ENCODE measurements at places on chromosomes 6 and 20.
A peak's percentile ranks its signal among the peaks of the same experiment; 100 is the strongest.

- no peak for DNase-seq
These were observed 2.6 kb upstream of the COL19A1 start for GRCh38 chr6:69863766-69864165.

DNA sequence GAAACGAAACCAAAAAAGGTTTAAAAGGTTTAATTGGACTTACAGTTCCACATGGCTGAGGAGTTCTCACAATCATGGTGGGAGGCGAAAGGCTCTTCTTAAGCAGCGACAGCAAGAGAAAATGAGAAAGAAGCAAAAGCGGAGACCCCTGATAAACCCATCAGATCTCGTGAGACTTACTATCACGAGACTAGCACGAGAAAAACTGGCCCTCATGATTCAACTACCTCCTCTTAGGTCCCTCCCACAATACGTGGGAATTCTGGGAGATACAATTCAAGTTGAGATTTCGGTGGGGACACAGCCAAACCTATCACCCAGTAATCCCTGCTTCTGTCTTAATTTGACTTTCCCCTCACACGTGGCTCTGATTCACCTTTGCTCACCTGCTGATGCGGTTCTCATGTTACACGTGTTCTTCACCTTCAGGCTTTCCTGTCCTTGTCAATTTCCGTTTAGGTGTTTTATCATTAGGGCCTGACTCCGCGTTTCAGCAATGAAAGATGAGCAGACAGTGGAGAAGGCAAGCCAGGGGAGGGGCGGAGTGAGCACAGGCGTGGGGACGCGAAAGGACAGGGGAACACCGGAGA, 57.1 kb downstream of the AGPAT4 start:
- no peak for DNase-seq

DNA sequence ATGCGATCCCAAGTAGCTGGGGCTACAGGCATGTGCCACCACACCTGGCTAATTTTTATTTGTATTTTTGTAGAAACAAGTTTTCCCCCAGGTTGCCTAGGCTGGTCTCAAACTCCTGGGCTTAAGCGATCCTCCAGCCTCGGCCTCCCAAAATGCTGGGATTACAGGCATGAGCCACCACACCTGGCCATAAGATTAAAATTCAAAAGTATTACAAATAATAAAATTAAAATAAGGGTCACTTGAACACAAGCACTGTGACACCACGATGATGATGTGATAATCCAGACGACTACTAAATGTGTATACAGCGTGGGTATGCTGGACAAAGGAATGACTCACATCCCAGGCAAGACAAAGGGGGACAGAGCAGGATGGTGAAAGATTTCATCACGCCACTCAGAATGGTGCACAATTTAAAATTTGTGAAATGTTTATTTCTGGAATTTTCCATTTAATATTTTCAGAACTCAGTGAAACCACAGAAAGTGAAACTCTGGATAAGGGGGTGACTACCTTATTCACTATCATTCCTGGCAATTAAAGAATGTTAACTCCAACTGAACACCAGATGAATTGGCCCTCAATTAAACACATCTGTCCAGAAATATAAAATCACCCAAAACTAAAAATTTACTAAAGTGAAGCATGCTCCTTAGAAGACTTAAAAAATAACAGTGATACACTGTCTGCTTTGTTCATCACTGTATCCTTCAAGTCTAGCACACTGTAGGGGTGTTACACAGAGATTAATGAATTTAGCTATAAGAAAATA, 13.1 kb downstream of the B4GALT5 start:
- DNase-seq = no peak

DNA sequence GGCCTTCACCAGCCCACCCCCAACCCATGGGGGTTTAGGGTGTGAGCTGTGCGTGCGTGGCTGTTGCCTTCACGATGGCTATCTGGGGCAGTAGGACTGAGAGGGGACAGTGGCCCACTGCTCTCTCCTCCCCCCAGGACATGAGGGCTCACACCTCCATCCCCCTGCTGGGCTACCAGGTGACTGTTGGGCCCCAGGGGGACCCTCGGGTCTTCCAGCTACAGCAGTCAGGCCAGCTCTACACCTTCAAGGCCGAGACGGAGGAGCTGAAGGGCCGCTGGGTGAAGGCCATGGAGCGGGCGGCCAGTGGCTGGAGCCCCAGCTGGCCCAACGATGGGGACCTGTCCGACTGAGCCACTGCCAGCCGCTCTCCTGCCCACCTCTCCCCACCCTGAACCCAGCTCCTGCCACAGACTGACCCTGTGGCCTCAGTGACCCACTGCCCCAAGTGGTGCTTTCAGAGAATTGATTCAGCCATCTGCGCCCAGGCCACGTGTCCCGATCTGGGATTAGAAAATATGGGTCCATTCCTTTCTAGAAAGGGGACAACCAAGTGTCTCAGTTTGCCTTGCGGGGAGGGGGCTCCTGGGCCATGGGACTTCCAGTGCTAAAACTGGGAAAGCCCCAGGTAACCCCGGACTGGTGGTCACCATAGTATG, 22.5 kb downstream of the FGD2 start:
- no peak for DNase-seq

DNA sequence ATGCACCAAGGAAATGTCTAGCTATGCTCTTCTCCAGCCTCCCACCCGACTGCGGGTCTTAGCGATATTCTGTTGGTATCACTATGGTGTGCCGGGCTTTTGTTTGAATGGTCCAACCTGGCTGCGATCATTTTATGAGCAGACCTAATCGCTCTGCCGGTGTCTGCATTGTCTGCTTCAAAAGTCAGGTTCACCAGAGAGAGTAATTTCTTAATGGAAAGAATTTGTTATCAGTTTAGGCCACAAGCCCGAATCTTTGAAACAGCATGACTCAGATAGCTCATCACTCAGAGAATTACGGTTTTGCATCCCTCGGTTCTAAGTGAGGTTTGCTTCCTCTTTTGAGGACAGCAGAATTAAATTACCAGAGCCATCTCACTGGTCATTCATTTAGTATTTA, 521.0 kb upstream of the ARID1B start:
- DNase-seq = no peak

DNA sequence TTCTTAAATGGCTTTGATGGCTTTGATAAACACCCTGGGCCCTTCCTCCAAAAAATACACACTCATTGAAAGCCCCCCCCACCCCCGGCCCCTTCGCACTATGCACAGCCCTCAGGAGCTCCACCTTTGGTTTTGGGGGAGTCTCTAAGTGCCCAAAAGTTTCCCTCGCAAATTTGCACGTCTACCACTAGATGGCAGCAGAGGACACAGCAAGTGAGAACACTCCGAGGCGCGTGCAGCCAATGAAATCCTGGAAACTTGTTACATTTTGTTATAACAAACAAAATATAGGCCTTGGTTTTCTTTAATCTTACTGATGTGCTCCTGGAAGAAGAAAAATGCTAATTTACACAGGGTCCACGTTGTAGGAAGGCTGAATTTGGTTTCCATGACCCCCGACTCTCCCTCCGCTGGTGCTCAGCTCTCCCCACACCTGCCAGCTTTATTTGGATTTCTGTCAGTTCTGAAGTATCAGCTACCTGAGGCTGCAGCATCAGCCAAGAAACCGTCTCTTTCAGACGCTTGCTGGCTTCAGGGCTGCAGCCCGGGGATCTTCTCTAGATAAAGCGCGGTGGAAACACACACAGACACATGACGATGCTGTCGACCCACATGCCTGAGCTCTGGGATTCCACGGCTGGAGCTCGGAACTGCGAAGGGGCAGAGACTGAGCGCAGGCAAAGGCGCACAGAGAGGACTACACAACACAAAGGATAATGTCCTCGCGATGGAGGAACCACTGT, 148.3 kb upstream of the RPS6KA2 start:
- DNase-seq = peak; percentile 60

GRCh38 chr6:73743556-73743955, 47.6 kb downstream of the CD109 start:
- no peak for DNase-seq

DNA sequence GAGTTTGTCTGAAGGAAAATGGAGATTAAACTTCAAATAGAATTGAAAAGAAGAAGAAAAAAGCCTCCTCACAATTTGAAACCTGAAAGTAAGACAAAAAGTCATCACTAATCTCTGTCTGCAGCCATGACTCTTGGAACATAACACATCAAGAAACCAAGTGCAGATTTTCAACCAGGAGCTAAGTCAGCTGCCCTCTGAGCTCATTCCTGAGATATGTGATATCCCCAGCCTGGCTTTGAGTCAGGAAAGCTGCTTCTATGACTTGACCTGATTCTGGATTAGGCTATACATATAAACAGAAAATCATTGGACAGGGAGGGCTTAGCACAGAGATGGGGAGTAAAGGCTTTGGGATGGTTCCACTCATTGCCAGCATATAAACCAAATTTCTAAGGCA, 891.4 kb downstream of the TFAP2A start:
- no peak for DNase-seq

DNA sequence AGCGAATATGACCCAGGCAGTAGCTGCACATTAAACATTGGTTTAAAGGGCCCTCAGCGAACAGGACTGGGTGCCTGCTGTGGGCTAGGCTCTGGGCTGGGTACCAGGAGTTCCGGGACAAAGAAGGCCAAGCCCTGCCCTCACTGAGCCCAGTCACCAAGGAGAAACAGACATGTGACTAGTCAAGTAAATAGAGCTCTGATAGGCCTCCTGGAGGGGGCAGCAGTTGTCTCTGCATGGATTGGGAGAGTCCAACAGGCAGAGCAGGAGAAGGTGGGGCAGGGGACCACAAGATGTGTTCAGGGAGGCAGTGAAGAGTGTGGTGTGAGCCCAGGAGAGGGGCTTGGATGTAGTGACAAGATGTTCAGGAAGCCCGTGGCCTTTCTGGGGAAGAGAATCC, 3.1 kb downstream of the HM13 start:
- no peak for DNase-seq

- DNase-seq = no peak
These were observed 10.9 kb downstream of the PYGB start for GRCh38 chr20:25258828-25259227.

All from activated CD4-positive, alpha-beta T cell treated with anti-CD3 and anti-CD28 coated beads, Interleukin-2, amount 50 U/mL, for 1 hour (primary cell).